ENCODE measurements at places on chromosomes 7 and 10. TPM values are rescaled to one million over a fixed set of nuclear protein-coding genes. Genes with fewer than 3 reads are reported as not detected.

FAM25G gene
- total RNA-seq = not detected

MCMBP gene
- 90.2 TPM for total RNA-seq

GIMAP6 gene
- total RNA-seq = not detected

LEP gene
- not detected for total RNA-seq

TMEM184A gene
- 1.5 TPM for total RNA-seq

PKD2L1 gene
- total RNA-seq = 0.20 TPM

GPC2 gene
- 45.2 TPM for total RNA-seq

SORCS1 gene
- total RNA-seq = 1.7 TPM

DNA sequence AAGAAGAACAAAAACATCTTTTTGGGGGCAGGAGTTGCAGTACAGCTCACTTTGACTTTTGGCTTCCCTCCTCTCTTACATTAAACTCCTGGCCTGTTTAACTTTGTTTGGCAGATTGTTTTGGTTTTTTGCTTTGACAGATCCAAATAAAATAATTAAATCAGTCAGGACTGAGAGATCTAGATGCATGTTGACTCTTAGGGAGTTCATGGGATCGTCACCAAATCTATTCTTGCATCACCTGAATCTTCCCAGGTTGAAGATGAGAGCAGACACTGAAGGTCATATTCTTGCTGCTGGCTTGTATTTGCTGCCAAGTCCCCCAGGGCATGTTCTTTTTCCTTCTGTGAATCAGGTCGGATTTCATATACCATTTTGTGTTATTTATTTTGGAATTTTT, 759.4 kb downstream of the CNTNAP2 start:
- H3K4me3 ChIP-seq = no peak overlapping the region
- peaks cover 3% of the 10 kb centered on the region for H3K4me1 ChIP-seq
- no peaks in the 10 kb centered on the region for H3K27me3 ChIP-seq
- DNase-seq = no peak

GRCh38 chr7:108525327-108525984, 479 bp downstream of the PNPLA8 start:
- H3K4me1 ChIP-seq = peaks cover 4% of the 10 kb centered on the region
- no peaks in the 10 kb centered on the region for H3K36me3 ChIP-seq
- H3K27me3 ChIP-seq = no peaks in the 10 kb centered on the region
- DNase-seq = peak; percentile 92

DNA sequence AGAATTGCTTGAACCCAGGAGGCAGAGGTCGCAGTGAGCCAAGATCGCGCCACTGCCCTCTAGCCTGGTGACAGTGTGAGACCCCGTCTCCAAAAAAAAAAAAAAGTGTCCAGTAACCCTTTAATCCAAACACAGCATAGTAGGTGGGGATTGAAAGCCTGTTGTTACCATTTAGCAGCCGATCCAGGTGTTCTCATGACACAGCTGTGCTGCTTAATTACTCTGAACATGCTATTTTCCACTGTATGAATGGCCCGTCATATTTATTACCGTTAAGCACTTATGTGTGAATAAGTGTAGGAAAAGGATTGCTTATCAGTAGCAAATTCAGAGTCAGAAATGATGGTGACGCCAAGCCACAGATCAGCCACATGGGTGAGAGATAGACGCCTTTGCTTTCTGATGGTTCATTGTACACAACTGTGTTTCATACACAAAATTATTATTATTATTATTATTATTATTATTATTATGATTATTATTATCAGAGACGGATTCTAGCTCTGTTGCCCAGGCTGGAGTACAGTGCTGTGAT, 11.6 kb upstream of the ORAI2 start:
- H3K27ac ChIP-seq = no peak overlapping the region
- no peak overlapping the region for H3K4me3 ChIP-seq
- H3K27me3 ChIP-seq = no peaks in the 10 kb centered on the region
- DNase-seq = no peak

Data from H9 (cell line).